ENCODE measurements at places on chromosomes 16 and 17.

DNA sequence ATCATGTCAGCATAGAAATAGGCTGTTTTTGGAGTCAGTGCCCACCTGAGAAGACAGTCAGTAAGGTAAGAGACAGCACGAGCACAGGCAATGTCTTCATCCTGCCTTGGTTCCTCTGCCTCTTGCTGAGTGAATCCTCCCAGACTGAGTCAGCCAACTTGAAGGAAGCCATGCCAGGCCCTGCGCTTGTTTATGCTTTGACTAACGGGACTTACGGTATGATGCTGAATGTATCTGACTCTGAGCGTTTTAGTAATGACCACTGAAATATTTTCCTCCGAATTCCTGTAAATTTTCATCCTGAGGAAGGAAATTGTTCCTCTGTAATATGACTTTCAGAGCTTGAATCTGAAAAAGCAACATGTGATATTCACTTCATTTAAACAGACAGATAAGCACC, 18.0 kb downstream of the C17orf67 start:
- no peak for DNase-seq

GRCh38 chr17:69928611-69929010, 146.4 kb upstream of the KCNJ16 start:
- DNase-seq, result no peak

DNA sequence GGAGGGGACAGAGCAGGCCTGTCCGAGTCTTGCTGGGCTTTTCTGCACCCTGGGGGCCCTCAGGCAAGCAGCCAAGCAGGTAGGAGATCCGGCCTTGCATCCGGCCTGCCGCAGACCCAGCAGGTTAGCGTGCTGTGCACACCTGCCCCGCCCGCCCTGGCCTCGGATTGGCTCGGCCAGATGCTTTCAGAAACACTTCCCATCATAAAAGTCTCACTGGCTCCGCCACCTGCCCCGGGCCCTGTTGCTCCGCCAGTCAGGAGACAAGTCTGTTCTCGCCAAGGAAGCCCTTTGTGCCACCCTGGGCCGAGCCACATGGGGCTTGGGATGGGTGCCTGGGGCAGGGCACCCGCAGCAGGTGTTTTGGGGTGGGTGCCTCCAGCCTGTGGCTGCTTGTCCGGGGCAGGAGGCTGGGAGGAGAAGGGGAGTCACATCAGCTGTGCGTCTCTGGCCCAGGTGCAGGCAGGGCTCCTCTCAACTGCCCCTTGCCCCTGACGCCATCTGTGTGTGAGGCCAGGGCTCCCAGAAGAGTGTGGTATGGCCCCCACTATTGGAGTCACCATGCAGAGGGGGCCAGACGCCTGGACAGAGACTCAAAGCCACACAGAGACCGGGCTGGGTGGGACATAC, 228.2 kb upstream of the GSE1 start:
- no peak for DNase-seq

GRCh38 chr17:65656390-65657250, 95.2 kb upstream of the AXIN2 start:
- peak; percentile 65 for DNase-seq

Measured in activated T-cell treated with anti-CD3 and anti-CD28 coated beads, Interleukin-2, amount 50 U/mL, for 48 hours (primary cell).